ENCODE measurements at places on chromosomes 3 and 15. TPM values are rescaled to one million over a fixed set of nuclear protein-coding genes. Genes with fewer than 3 reads are reported as not detected.

The ZNF502 gene
- total RNA-seq = 8.2 TPM

The PLA2G4B gene
- total RNA-seq = 0.32 TPM

The WNT5A gene
- 141 TPM for total RNA-seq

The UTS2B gene
- total RNA-seq = 0.52 TPM

The CPLX3 gene
- not detected for total RNA-seq

The COL6A5 gene
- total RNA-seq = not detected

The ARL14 gene
- 0.11 TPM for total RNA-seq

The GRK7 gene
- total RNA-seq = not detected

The SNRPN gene
- 99.4 TPM for total RNA-seq

Data from articular chondrocyte of knee joint (primary cell).